Stimulated activated naive CD4-positive, alpha-beta T cell (primary cell): ENCODE measurements at places on chromosomes 16 and 17.

DNA sequence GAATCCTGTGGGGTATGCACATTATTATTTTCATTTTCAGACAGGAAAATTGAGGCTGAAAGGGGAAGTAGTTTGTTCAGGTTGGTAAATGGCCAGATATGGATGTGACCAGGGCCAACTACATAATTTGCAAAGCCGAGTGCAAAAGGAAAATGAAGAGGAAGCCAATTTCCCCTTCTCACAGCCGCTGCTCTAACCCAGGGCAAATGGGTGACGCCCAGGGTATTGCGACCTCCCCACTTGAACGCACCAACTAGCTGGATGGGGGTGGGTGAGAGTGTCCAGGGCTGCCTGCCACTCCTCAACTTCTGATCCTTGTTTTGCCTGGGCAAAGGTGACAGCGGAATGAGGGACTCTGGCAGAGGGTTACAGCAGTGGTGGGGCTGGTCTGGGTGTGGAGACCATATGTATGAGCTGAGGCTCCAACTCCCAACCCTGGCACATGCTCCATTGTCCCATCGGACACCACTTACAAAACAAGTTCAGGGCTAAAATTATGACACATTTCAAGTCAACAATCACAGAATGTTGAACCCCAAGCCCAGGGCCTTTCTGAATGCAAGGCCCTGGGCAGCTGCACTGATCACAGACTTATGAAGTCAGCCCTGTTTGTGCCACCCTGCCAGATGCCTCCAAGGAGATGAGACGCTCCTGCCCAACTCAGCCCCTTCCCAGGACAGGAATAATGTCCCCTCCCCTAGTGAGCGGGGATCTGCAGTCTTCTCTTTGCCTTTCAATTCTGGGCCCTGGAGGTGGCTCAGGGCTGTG is 1.7 kb downstream of the ANKRD40CL start:
- DNase-seq = no peak

- DNase-seq = peak; percentile 87
These were observed 13.6 kb downstream of the ZC3H7A start for GRCh38 chr16:11783319-11784037.

DNA sequence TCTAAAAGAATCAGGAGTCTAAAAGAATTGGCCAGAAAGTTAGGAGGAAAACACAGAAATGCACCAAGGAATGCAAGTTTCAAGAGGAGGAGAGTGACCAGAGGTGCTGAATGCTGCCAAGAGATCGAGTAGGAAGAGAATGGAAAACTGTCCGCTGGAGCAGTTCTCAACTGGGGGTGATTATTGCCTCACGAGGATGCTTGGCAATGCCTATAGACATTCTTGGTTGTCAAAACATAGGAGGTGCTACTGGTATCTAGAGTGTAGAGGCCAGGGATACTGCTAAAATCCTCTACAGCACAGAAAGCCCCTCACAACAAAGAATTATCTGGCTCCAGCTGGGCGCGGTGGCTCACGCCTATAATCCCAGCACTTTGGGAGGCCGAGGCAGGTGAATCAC is 82.1 kb upstream of the NOL11 start:
- no peak for DNase-seq

GRCh38 chr16:86986136-86986535 is 331.1 kb downstream of the C16orf95 start:
- no peak for DNase-seq

DNA sequence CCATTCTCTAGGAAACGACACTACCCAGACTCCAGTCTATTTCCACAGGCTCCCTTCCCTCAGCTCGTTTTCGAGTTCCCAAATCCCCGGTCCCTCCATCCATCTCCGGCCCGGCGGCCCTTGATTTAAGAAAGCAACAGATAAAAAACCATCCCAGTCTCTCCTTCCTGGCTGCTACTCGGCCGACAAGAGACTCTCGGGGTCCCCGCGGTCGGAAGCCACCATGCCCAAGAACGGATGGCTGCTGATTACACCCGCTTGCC is 182 bp downstream of the RPL26 start:
- no peak for DNase-seq

DNA sequence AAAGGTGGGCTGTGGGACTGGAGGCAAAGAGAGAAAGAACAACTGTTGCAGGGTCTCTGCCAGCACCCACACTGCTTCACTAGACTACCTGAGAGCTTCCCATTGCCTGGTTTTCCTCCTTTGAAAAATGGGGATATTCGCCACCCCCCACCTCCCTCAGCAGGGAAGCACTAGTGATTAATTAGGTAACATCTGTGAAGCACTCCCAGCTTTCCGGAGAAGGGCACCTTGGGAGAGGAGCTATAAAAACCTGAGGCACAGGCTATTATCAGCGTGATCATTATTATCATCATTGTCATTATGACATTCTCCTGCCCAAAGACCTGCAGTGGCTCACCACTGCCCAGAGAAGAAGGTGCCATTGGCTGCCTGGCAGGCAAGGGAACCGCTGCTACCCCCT is 83.5 kb downstream of the XYLT1 start:
- no peak for DNase-seq

- no peak for DNase-seq
These were observed 25.2 kb upstream of the TNS4 start for GRCh38 chr17:40526668-40527067.

DNA sequence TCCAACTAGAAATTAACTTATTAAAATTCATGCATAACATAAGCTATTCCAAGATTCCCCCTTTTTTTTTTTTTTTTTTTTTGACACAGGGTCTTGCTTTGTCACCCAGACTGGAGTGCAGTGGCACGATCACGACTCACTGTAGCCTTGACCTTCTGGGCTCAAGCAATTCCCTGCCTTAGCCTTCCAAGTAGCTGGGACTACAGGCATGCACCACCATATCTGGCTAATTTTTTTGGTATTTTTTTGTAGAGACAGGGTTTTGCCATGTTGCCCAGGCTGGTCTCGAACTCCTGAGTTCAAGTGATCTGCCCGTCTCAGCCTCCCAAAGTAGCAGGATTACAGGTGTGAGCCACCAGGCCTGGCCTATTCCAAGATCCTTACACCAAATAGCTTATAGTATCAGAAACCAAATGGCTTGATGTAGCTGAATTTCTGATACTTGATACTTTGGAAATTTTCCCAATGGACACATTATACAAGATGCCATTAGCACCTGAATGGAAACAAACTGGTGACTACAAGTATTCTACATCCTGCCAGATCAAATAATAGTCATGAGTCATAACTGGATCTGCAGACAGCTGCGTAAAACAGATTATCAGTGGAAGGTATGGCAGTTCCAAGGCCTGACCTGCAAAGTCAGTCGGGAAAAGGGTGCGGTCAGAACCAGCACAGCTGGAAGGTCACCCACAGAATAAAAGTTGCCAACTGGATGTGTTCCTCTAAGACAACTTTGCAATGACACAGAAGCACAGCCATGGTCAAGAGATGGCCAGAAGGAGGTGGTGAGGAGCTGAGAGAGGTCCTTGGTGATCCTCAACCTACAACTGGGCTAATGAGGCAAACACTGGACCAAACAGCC is 14.5 kb downstream of the TUBG1 start:
- DNase-seq = no peak

GRCh38 chr16:58733671-58734458 is at the start of gene GOT2:
Gene GOT2 (minus strand): TSS chr16:58734316. CDS start chr16:58734228, 88 bp downstream.
- peak; percentile 48 for DNase-seq

GRCh38 chr16:15822957-15823356 is 33.9 kb downstream of the MYH11 start:
- no peak for DNase-seq

DNA sequence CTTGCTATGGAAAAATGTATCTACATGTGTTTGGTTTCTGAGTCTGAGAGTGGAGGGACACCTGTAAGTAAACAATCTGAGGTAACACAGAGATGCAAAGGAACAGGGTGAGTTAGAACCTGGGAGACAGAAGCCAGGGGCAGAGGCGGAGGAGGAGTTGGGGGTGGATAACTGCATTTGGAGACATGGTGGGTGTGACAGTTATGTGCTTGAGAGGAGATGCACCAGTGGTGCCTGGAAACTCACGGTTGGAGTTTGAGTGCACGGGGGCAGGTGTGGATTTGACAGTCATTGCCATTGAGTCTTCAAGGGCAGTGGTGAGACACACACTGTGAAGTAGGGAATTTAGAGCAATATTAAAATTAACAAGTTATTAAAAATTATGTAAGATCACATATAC is 6.5 kb downstream of the NUP93 start:
- no peak for DNase-seq

GRCh38 chr17:1137465-1137894 is 42.3 kb downstream of the ABR start:
- peak; percentile 25 for DNase-seq
